ENCODE measurements at places on chromosomes 7 and 10.

DNA sequence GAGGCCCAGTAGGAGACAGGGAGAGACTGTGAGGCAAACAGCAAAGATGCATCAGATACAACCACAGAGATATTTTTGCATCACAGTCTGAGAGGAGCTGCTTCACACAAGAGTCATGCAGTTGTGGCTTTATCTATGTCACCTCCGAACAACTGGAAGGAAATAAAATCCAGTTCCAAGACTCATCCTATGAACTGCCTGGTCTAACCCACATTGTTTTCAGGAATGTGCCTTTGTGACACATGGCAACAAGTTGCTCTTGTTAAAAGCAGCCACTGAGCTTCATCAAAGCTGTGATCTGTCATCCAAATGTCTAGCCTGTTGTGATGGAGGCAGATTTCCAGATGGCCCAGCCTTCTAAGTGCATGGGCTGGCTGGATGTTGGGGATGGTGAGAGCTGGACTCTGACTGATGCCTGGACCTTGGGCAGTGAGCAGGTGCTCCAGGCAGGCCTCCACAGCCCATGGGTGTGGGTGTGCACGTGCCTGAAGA is 255.0 kb downstream of the BMPER start:
- DNase-seq: no peak

GRCh38 chr7:73773700-73774517 is 3.8 kb upstream of the CLDN3 start:
- DNase-seq: no peak

- DNase-seq: no peak
These were observed 97.8 kb downstream of the CHST15 start for GRCh38 chr10:123995461-123996131.

- no peak for DNase-seq
These were observed 73.3 kb upstream of the RHEB start for GRCh38 chr7:151592868-151593486.

- no peak for DNase-seq
These were observed 501.6 kb downstream of the GALNT17 start for GRCh38 chr7:71633551-71634008.

- DNase-seq: no peak
These were observed 230.9 kb downstream of the KLF6 start for GRCh38 chr10:3554121-3554522.

DNA sequence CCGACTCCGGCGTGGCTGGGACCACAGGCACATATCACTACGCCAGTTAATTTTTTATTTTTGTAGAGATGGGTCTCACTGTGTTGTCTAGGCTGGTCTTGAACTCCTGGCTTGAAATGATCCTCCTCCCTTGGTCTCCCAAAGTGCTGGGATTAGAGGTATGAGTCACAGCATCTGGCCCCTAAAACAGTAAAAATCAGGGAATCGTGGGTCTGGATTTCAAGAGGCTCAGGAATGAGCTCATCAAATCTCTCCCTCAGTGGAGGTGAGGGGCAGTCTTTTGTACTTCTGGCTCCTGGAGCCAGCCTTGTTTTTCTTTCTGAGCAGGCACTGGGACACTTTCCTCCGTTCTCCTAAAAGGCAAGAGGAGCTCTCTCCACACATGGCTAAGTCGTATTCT is 32.1 kb upstream of the RHEB start:
- DNase-seq: no peak

GRCh38 chr10:88624840-88625239 is 38.3 kb downstream of the LIPJ start:
- no peak for DNase-seq

DNA sequence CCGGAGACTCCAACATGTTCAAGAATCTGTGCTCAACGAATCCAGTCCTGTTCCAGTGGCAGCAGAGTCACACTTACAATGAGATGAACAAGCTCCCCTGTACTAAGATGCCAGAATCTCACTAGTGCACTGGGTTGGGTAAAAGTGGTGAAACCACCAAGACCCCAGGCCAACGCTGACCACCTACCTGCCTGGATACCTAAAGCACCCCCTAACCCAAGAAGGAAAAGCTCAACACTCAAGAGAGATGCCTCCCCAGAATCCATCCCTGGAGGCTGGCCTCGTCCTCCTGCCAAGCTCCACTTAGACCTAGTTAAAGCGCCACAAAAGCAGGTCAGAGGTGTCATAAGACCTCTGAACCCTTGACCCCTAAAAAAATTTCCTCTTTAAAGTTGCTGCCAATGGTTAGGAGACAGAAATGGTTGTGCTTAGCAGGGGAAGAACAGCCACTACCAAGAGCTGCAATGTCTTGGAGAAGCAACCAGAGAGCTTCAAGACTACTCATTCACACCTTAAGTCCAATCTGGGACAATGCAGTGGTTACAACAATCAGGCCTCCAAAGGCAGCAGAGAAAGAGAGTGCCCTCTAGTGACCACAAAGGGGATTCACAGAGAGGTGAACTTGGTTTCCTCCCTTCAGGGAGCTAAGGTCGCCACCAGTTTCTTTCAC is 94.6 kb upstream of the MACROH2A2 start:
- DNase-seq: peak; percentile 24

GRCh38 chr7:50246551-50246950 is 58.0 kb upstream of the IKZF1 start:
- DNase-seq: no peak

- DNase-seq: no peak
These were observed 50.7 kb downstream of the GDI2 start for GRCh38 chr10:5762531-5762930.

DNA sequence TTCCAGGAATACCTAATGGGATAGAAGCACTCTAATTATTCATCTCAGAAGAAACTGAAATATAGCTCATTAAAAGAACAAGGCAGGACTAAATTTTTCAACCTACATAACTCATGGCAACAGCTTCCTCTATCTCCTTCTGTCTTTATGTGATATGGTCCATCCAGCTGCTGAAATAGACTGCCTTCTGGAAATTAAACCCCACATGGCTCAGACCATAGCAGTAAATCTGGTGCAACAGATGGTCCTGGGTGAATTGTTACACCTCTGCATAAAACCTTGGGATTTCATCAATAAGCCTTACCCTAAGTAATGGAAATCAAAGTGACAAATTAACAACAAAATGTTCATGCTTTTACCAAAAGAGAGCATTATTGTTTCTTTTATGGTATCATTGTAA is 205.6 kb upstream of the CSTF2T start:
- no peak for DNase-seq

DNA sequence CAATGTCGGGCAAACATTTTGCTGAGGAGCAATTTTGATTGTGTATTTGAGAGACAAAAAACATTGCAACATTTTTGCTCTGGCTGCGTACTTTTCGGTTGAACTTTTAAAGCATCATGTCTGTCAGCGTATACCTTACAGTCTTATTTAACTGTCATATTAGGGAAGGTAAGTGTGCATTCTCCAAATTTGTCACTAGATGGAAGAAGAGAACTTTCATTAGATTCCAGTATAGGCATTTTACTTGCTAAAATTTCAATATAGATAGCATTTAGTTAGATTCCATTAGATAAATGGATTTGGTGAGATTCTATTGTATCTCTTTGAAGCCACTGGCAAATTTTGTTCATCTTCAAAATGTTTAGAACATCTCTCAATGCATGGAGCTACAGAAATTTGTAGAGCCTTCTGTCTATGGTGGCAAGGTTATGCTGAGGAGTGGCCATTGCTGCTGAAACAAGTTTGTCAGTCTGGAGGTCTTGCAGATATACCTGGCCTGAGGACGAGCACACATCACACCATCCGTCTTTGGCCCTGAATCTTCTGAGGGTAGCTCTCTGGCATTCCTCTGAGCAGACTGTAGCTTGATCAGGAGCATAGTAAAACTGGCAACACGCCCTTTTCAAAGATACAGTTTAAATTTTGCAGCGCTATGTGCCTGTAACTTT is 437.5 kb upstream of the MBL2 start:
- DNase-seq: peak; percentile 1

DNA sequence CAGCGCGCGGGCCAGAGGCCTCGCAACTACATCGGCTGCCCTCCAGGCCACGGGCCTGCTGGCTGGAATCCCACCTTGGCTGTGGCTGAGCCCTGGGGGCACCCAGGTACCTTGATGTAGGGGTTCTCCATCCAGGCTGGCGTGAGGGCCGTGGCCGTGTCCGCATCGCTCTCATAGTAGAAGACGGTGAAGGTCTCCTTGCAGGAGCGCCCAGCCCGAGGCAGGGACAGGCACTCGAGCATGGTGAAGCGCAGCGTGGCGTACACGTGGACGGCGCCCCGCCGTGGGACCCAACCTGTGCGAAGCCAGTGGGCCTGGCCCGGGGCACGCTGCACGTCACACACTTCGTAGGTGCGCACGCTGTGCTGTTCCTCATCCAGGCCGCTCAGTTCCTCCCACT is 3.8 kb downstream of the EPHB4 start:
- no peak for DNase-seq

DNA sequence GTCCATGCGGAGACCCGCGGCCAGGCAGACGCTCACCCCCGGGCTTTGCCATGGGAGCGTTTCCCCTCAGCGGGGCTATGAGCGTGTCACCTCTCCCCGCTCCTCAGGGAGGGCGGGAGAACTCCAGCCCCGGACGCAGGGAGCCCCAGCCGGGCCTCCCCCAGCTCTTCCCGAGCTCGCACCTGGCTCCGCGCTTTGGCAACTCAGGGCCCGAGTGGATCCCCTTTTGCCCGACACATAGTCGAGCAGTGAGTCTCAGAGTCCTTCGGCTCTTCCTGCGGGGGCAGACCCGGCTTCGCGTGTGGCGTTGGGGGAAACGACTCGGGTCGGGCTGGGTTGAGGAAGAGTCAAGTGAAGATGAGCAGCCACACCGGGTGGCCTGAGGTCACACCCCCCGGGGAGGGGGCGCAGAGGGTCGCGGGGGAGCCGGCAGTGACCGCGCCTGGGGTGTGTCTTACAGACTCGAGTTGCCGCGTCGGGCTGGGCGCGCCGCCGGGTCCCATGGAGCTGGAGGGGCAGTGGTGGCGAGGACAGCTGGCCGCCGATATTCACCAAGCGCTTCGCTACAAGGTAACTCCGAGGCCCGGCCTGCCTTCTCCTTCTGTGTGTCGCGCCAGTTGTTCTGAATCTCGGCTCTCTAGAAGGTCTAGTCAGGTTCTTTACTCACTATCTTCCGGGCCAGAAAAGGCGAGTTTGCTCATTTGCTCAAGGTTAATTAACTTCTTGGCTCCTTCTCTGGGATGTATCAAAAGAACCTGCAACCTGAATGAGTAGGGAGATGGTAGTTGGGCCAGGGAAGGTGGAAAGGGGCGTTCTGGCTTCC is 721 bp downstream of the CCNJ start:
- peak; percentile 51 for DNase-seq

GRCh38 chr10:114335614-114336013 is 68.7 kb downstream of the AFAP1L2 start:
- no peak for DNase-seq

GRCh38 chr10:72201293-72201692 is 14.5 kb upstream of the ANAPC16 start:
- no peak for DNase-seq

GRCh38 chr7:3134745-3135144 is 91.1 kb upstream of the CARD11 start:
- no peak for DNase-seq

DNA sequence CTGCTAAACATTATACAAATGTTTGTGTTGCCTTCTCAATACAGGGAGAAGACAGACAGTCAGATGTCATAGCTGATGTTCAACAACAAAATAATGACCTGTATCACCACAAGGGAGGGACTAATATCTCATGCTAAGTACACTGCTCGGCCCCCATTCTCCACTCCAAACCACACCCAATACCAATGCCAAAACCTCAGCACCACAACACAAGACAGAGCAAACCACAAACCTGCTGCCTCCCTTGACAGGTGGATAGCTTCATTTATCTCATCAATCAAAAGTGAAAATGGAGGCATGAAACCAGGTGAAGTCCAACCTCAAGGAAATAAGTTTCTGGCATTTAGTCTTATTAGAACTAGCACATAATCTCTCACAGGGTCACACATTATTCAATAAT is 109.5 kb downstream of the PARD3 start:
- no peak for DNase-seq
